ENCODE measurements at places on chromosomes 3 and 15.

GRCh38 chr15:31556494-31557150 is 230.0 kb downstream of the KLF13 start:
- peaks cover 9% of the 10 kb centered on the region for H3K4me1 ChIP-seq
- H3K27ac ChIP-seq, result no peak overlapping the region
- no peaks in the 10 kb centered on the region for H3K36me3 ChIP-seq
- H3K4me3 ChIP-seq, result no peak overlapping the region

DNA sequence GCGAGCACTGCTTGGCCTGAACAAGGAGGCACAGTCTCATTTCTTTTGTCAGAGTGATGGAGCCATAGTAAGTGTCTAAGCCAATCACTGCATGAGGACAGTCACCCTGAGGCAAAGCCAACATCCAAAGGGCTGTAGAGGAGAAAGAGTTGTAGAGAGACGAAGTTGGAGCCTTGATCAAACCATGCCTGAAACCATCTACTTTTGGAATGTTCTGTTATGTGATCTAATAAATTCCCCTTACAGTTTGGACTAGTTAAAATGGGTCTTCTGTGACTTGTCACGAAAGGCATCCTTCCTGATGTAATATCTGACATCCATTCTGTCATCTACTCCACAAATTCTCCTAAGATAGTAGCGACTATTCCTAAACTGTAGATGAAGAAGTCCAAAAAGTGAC is 128.3 kb downstream of the FBLN2 start:
- peaks cover 8% of the 10 kb centered on the region for H3K27me3 ChIP-seq
- H3K36me3 ChIP-seq, result no peaks in the 10 kb centered on the region
- DNase-seq, result no peak
- no peak overlapping the region for H3K4me3 ChIP-seq
- no peak overlapping the region for H3K27ac ChIP-seq

DNA sequence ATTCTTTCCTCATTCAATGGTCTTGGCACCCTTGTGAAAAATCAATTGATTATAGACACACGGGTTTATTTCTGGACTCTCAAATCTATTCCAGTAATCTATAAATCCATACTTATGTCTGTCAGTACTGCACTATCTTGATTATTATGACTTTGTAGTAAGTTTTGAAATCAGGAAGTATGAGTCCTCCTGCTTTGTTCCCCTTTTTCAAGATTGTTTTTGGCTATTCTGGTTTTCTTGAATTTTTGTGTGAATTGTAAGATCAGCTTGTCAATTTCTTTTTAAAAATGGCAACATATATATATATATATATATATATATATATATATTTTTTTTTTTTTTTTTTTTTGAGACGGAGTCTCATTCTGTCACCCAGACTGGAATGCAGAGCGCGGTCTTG is 32.3 kb upstream of the CFAP20DC start:
- no peak for DNase-seq
- H3K27me3 ChIP-seq, result peaks cover 22% of the 10 kb centered on the region
- H3K27ac ChIP-seq, result no peak overlapping the region
- no peaks in the 10 kb centered on the region for H3K36me3 ChIP-seq

GRCh38 chr3:11436775-11437174 is 164.6 kb downstream of the ATG7 start:
- H3K27ac ChIP-seq, result no peak overlapping the region
- H3K27me3 ChIP-seq, result no peaks in the 10 kb centered on the region
- no peak for DNase-seq
- H3K36me3 ChIP-seq, result no peaks in the 10 kb centered on the region

DNA sequence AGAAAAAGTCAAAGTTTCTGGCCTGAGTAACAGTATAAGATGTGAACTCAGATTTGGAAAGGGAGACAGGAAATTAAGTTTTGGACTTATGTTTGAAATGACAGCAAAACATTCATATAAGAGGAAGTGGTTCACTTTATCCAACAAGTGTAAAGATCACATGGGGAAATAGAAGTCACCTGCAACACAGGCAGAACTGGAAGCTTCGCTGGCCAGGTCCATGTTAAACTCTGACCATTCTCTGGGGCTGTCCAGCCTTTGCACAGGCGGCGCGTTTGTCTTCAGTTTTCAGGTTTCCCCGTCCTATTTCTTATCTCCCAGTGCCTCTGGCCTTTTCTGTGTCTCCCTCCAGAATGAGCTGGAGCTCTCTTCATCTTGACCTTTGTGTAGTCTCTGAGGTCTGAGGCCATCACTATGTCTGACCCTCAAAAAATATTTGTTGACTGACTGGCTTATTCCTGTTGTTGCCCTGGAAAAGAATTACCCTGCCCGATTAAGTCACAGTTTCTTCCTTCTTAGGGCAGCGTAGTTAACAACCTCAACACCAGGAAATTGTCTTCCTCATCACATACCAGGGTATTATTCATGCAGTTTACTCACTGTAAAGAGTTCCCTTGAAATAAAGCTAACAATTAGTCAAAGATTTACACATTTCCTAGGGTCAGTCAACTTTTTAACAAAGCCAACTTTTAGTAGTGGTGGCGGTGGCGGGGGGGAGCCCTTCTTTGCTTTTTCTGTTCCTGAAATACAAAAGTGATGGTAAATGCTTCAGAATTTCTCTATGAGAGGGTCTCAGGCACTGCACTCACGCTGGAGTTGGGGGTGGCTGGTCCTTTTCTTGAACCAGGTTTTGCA is 959 bp upstream of the RASA2 start:
- no peaks in the 10 kb centered on the region for H3K27me3 ChIP-seq
- peak overlapping the region; percentile 96 for H3K27ac ChIP-seq
- H3K4me3 ChIP-seq, result peak overlapping the region; percentile 92
- H3K4me1 ChIP-seq, result peaks cover 52% of the 10 kb centered on the region
- peaks cover 12% of the 10 kb centered on the region for H3K36me3 ChIP-seq

GRCh38 chr15:75450307-75451201 is 936 bp downstream of the SIN3A start:
- peak; percentile 97 for DNase-seq
- no peaks in the 10 kb centered on the region for H3K36me3 ChIP-seq
- H3K27ac ChIP-seq, result peak overlapping the region; percentile 92
- peaks cover 40% of the 10 kb centered on the region for H3K4me1 ChIP-seq
- H3K4me3 ChIP-seq, result peak overlapping the region; percentile 98

- DNase-seq, result no peak
- H3K4me1 ChIP-seq, result peaks cover 26% of the 10 kb centered on the region
- peak overlapping the region; percentile 99 for H3K27ac ChIP-seq
- H3K4me3 ChIP-seq, result peak overlapping the region; percentile 82
- H3K36me3 ChIP-seq, result peaks cover 16% of the 10 kb centered on the region
- no peaks in the 10 kb centered on the region for H3K27me3 ChIP-seq
Measured at GRCh38 chr3:58334506-58334884, 1.8 kb downstream of the PXK start.

DNA sequence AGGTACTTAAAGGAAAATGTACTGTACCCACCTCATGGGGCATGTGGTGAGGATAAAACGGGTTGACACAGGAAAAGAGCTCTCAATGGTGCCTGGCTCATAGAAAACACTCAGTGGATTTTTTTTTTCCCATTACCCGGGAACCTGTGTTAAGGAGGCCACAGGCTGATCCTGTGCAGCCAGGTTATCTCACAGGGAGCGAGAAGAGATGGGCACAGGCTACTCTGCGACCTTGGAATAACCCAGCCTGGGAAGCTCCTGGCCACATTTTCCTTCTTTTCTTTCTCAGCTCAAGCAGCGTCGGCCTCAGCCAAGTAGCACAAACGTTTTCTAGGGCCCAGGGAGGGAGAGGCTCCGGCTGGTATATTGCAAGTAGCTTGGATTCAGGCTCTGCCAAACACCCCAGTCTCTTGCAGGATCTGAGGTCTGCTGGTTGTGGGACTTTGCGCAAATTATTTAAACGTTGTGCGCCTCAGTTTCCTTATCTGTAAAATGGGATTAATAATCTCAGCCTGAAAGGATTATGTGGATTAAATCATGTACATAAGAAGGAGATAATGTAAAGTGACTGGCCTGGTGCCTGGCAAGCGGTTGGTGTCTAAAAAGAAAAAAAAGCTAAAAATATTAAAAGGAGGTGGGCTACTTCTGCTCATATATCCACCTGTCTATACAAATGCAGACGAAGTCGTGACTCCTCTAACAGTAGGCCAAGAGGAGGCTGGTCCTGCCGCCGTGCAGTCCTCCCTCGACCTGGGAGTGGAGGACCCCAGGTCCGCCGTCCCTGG is 2.2 kb downstream of the FURIN start:
- no peaks in the 10 kb centered on the region for H3K27me3 ChIP-seq
- peak overlapping the region; percentile 96 for H3K4me3 ChIP-seq
- no peak for DNase-seq
- peaks cover 12% of the 10 kb centered on the region for H3K36me3 ChIP-seq
- peaks cover 55% of the 10 kb centered on the region for H3K4me1 ChIP-seq

- H3K27ac ChIP-seq, result no peak overlapping the region
- no peak for DNase-seq
- no peaks in the 10 kb centered on the region for H3K4me1 ChIP-seq
- peaks cover 6% of the 10 kb centered on the region for H3K36me3 ChIP-seq
- H3K27me3 ChIP-seq, result no peaks in the 10 kb centered on the region
Measured at GRCh38 chr3:34727700-34728099, 911.6 kb upstream of the ARPP21 start.

GRCh38 chr15:68987120-68987519 is 27.4 kb upstream of the NOX5 start:
- H3K4me1 ChIP-seq, result no peaks in the 10 kb centered on the region

GRCh38 chr3:60932643-60933042 is 318.6 kb downstream of the FHIT start:
- H3K4me3 ChIP-seq, result no peak overlapping the region
- no peaks in the 10 kb centered on the region for H3K4me1 ChIP-seq

DNA sequence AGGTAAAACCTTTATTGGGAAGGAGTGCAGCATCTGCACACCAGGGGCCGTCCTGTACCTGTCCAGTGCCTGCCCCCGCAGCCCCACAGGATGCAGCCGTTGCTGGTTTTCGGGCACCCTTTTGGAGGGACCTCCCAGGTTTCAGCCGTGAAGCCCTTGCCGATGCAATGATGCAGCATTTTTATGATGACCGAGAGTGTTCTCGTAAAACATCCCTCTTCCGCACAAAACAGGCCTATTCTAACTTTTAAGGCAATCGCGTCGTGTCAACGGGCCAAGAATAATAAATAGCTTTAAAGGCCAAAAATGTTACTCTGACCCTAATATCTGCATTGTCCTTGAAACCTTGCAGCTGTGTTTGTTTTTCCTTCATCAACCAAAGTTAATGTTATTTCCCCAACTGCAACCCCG is 126.1 kb downstream of the LRRK1 start:
- H3K4me1 ChIP-seq, result no peaks in the 10 kb centered on the region
- H3K36me3 ChIP-seq, result no peaks in the 10 kb centered on the region
- peaks cover 21% of the 10 kb centered on the region for H3K27me3 ChIP-seq
- H3K4me3 ChIP-seq, result no peak overlapping the region
- H3K27ac ChIP-seq, result no peak overlapping the region
- no peak for DNase-seq

DNA sequence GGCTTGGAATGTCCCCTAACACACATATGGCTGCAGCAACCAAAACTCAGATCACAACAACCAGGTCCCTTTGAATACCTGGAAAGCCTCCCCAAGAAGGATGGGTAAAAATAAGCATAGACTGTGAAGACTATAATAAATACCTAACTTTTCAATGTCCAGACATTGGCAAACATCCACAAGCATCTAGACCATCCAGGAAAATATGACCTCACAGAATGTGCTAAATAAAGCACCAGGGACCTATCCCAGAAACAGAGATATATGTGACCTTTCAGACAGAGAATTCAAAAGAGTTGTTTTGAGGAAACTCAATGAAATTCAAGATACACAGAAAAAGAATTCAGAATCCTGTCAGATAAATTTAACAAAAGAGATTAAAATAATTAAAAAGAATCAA is 109.2 kb downstream of the NEDD4 start:
- H3K27ac ChIP-seq, result no peak overlapping the region
- peaks cover 24% of the 10 kb centered on the region for H3K36me3 ChIP-seq
- no peaks in the 10 kb centered on the region for H3K27me3 ChIP-seq
- no peak for DNase-seq

GRCh38 chr15:85723960-85724945 is 70.5 kb downstream of the KLHL25 start:
- H3K4me3 ChIP-seq, result peak overlapping the region; percentile 84
- no peak for DNase-seq
- peaks cover 35% of the 10 kb centered on the region for H3K4me1 ChIP-seq
- peak overlapping the region; percentile 98 for H3K27ac ChIP-seq
- no peaks in the 10 kb centered on the region for H3K27me3 ChIP-seq
- H3K36me3 ChIP-seq, result peaks cover 42% of the 10 kb centered on the region

DNA sequence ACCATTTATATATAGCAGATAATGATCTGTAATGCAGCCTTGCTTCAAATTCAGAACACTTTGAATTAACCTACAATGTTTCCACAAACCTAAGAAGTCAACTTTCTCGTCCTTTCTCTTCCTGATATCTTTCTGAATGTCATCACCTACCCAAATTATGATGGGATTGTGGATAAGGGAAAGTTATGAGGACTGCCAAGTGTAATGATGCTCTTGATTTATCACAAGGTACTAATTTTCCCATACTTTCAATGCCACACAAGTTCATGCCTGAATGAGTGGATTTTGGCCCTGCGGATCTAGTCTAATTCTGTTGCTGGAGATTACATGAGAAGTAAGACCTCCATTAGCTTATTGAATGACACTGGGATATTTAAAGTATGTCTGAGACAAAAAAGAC is 82.6 kb upstream of the NANOGP8 start:
- no peak overlapping the region for H3K27ac ChIP-seq
- no peaks in the 10 kb centered on the region for H3K4me1 ChIP-seq
- H3K4me3 ChIP-seq, result no peak overlapping the region
- DNase-seq, result no peak
- no peaks in the 10 kb centered on the region for H3K36me3 ChIP-seq
- no peaks in the 10 kb centered on the region for H3K27me3 ChIP-seq

GRCh38 chr3:57688291-57688690 is 4.6 kb downstream of the DENND6A start:
- no peak for DNase-seq

DNA sequence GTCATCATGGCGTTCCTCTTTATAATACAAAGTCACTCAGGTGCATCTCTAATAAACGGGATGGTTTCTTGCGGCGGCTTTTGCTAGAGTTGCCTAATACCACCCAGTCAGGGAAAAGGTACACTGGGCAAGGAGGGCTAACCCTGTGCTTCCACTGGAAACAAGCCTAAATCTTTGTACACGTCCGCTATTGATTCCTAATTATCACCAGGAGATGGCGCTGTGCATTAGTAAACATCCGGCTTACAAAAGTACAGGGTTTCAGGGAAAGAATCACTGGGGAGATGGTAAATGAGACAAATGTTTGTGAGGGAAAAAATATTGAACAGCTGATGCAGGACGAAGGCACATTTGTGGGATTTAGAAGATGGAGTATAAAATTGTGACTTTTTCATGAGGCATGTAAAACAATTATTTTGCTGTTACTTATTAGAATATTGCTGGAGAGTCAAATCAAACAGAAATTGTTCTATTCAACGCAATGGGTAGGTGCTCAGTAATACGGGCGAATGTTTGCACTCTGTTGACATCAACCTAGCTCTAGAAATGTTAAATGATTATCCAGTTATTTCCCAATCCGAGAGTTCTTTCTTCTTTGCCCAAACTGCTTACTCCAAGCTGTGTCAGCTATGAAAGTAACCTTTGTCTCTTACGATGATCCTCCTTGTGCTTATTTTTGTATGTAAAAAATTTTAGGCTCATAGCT is 50.6 kb downstream of the GMNC start:
- H3K27ac ChIP-seq, result no peak overlapping the region
- H3K27me3 ChIP-seq, result no peaks in the 10 kb centered on the region
- no peaks in the 10 kb centered on the region for H3K36me3 ChIP-seq
- H3K4me3 ChIP-seq, result no peak overlapping the region
